ENCODE measurements at places on chromosomes 11 and 22. TPM values are rescaled to one million over a fixed set of nuclear protein-coding genes. Genes with fewer than 3 reads are reported as not detected.
A peak's percentile ranks its signal among the peaks of the same experiment; 100 is the strongest.

- H3K27me3 ChIP-seq = no peaks in the 10 kb centered on the region
- peaks cover 4% of the 10 kb centered on the region for H3K4me1 ChIP-seq
- H3K4me3 ChIP-seq = no peak overlapping the region
- no peak for DNase-seq
Observed at GRCh38 chr11:28913883-28914282, 805.7 kb downstream of the METTL15 start.

DNA sequence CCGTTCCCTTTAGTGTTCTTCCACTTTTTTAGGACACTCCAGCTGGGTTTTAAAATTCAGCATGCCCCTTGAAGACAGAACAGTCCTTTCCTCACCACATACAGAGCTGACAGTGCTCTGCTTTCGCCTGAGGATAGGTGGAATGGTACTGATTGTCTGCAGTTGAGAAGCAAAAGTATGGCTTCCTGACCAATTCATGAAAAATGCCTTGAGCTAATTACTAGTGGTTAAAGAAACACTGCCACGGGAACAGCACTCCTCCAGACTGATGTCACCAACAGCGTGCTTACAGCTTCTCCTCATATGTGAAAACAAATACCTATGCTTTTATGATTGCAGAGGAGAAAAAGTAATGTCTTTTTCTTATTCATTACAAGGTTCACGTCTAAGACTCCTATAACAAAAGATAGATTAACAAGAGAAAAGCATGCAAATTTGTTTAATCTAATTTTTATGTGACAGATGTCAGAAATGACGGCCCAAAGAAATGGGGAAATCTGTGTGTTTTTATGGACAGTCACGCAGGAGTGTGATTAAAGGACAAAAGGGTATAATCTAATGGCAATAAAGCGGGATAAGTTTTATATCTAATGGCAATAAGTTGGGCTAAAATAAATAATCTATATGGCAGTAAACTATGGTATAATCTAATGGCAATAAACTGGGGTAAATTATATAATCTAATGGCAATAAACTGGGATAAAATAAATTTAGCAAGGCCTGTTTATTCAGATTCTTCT lies 123.4 kb upstream of the ARHGAP42 start:
- no peaks in the 10 kb centered on the region for H3K27me3 ChIP-seq
- DNase-seq = no peak
- no peaks in the 10 kb centered on the region for H3K36me3 ChIP-seq
- H3K4me1 ChIP-seq = no peaks in the 10 kb centered on the region
- H3K27ac ChIP-seq = no peak overlapping the region

DNA sequence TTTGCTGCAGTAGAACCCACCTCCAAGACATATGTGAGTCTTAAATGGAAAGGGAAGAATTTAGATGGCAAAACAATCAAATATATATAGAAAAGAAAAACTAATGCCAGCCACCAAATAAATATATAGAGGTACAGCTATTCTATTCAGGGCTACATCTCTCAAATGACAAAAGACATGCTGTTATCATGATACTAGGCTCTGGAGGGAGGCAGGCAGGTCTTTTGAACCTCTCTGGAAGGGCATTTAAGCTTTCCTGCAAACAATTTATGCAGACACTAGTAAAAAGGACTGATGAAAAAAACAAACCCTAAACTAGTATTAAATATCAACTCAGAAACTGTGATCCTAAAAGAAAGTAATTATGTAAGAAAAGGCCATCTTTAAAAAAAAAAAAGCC lies 24.4 kb downstream of the UEVLD start:
- DNase-seq = no peak
- no peak overlapping the region for H3K27ac ChIP-seq
- H3K36me3 ChIP-seq = peaks cover 2% of the 10 kb centered on the region
- no peaks in the 10 kb centered on the region for H3K4me1 ChIP-seq
- H3K27me3 ChIP-seq = no peaks in the 10 kb centered on the region
- no peak overlapping the region for H3K4me3 ChIP-seq

DNA sequence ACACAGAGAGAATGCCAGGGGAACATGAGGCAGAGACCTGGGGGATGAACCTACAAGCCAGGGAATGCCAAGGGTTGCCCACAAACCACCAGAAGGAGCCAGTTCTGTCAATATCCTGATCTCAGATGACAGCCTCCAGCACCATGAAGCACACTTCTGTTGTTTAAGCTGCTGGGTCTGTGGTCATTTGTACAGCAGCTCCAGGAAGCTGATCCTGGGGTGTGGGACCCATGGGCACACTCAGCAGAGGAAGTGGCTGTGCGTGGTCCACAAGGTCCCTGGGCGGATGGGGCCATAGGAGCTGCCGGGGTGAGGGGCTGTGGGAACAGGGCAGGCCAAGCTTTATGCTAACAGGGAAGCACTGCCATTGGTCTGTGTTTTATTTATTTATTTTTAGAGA lies 12.1 kb downstream of the PPM1F start:
- H3K4me3 ChIP-seq = no peak overlapping the region
- no peaks in the 10 kb centered on the region for H3K27me3 ChIP-seq
- peaks cover 4% of the 10 kb centered on the region for H3K4me1 ChIP-seq
- no peak for DNase-seq

GRCh38 chr22:22935056-22935545 lies 47.5 kb downstream of the IGLL5 start:
- no peak overlapping the region for H3K27ac ChIP-seq
- peaks cover 7% of the 10 kb centered on the region for H3K27me3 ChIP-seq
- no peaks in the 10 kb centered on the region for H3K36me3 ChIP-seq
- DNase-seq = no peak
- H3K4me1 ChIP-seq = peaks cover 7% of the 10 kb centered on the region
- no peak overlapping the region for H3K4me3 ChIP-seq

DNA sequence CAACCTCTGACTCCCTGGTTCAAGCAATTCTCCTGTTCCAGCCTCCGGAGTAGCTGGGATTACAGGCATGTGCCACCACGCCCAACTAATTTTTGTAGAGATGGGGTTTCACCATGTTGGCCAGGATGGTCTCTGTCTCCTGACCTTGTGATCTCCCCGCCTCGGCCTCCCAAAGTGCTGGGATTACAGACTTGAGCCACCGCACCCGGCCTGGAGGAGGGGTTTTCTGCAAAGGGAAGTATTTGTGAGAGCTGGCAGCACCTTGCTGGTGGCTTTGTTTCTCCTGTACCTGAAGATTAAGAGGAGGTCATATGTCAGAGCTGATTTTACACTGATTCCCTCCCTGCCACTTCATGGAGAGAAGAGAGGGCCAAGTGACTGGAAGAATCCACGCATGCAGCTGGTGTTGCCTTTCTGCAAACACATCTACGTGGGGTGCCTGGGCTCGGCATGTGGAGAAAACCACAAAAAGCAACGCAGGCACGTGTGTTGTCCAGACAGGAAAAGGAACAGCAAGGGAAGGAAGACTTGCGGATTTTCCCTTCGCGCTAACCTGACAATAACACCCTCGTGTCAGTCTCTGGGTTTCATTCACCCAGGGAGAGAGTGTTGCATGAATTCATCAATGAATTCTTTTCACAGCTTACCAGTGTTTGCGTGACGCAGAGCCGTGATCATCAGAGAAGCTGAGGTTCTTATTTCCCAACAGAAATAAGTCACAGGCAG lies 61.9 kb downstream of the TSPAN18 start:
- H3K36me3 ChIP-seq = no peaks in the 10 kb centered on the region
- no peak overlapping the region for H3K27ac ChIP-seq
- H3K27me3 ChIP-seq = no peaks in the 10 kb centered on the region
- DNase-seq = no peak
- no peak overlapping the region for H3K4me3 ChIP-seq

- peaks cover 3% of the 10 kb centered on the region for H3K27me3 ChIP-seq
- peaks cover 30% of the 10 kb centered on the region for H3K4me1 ChIP-seq
- H3K36me3 ChIP-seq = peaks cover 2% of the 10 kb centered on the region
- peak overlapping the region; percentile 94 for H3K27ac ChIP-seq
Observed at GRCh38 chr11:125341676-125342075, 154.4 kb downstream of the FEZ1 start.

DNA sequence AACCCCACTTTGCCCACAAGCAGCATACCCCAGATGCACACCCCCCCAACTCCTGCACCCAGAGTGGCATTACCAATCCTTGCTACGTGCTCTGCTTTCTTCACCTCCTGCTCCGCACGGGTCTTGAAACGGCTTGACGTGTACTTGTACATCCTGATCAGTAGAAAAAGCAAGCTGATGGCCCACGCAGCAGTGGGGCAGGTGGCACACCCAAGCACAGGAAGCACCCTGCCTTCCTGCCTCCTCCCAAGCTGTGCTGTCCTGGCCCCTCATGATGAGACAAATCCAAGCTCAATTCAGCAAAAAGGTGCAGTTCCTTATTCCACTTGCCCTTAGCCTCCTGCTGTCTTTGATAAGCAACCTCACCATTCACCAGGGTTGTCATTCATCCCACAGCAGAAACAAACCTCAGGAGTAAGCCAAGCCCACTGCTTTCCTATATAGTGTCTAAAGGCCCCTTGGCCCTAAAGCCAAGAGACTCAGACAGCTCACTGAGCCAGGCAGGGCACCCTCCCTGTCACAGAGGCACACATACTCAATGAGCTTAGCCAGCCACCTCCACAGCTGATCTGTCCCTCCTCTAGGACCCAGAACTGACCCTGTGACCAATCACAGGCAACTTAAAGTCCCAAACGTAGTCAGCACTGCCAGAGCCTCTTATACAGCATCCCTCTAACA lies 27.8 kb downstream of the MORC2 start:
- no peaks in the 10 kb centered on the region for H3K4me1 ChIP-seq
- peaks cover 33% of the 10 kb centered on the region for H3K36me3 ChIP-seq
- H3K27me3 ChIP-seq = no peaks in the 10 kb centered on the region
- no peak for DNase-seq
- no peak overlapping the region for H3K4me3 ChIP-seq

GRCh38 chr11:74970852-74971395 lies 17.8 kb upstream of the NEU3 start:
- H3K27me3 ChIP-seq = no peaks in the 10 kb centered on the region
- H3K27ac ChIP-seq = no peak overlapping the region
- no peak overlapping the region for H3K4me3 ChIP-seq

DNA sequence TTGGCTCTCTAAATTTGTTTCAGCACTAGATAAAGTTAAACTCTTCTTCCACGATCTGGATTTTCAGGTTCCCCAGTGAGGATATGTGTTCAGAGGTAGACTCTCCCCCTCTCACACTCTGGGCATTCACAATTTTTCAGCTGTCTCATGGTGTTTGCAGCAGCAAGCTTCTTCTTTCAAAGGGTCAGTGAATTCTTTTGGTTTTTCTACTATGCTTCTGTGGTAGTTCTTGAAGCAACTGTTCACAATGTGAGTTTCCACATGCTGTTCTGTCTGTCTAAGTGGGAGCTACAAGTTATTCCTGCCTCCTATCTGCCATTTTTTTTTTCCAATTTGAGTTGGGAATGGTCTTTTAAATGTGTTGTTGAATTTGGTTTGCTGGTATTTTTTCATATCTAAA lies 25.4 kb downstream of the CNTF start:
- DNase-seq = no peak
- H3K27ac ChIP-seq = no peak overlapping the region
- H3K36me3 ChIP-seq = peaks cover 1% of the 10 kb centered on the region
- peaks cover 7% of the 10 kb centered on the region for H3K27me3 ChIP-seq
- H3K4me1 ChIP-seq = no peaks in the 10 kb centered on the region

GRCh38 chr11:134486704-134487103 lies 74.7 kb upstream of the B3GAT1 start:
- no peak overlapping the region for H3K4me3 ChIP-seq
- H3K36me3 ChIP-seq = no peaks in the 10 kb centered on the region

DNA sequence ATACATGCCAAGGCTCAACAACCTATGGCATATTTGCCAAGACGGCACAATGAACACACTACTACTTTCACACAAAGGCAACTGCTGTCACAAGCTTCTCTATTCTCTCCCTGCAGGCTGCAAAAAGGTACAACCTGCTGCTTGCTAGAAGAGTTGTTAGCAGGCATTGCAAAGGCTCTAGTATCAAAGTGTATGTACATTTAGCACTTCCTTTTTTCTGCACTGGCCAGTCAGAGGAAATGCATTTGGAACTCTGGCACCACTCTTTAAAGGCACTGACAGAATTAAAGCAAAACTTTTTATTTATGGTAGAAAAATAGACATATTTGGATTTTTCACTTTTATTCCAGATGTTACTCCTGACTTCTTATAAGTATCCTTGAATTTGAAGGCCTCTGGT lies 125.9 kb downstream of the CWF19L2 start:
- H3K4me3 ChIP-seq = no peak overlapping the region
- H3K4me1 ChIP-seq = peaks cover 5% of the 10 kb centered on the region
- no peak for DNase-seq
- H3K27me3 ChIP-seq = no peaks in the 10 kb centered on the region
- H3K36me3 ChIP-seq = peaks cover 4% of the 10 kb centered on the region

DNA sequence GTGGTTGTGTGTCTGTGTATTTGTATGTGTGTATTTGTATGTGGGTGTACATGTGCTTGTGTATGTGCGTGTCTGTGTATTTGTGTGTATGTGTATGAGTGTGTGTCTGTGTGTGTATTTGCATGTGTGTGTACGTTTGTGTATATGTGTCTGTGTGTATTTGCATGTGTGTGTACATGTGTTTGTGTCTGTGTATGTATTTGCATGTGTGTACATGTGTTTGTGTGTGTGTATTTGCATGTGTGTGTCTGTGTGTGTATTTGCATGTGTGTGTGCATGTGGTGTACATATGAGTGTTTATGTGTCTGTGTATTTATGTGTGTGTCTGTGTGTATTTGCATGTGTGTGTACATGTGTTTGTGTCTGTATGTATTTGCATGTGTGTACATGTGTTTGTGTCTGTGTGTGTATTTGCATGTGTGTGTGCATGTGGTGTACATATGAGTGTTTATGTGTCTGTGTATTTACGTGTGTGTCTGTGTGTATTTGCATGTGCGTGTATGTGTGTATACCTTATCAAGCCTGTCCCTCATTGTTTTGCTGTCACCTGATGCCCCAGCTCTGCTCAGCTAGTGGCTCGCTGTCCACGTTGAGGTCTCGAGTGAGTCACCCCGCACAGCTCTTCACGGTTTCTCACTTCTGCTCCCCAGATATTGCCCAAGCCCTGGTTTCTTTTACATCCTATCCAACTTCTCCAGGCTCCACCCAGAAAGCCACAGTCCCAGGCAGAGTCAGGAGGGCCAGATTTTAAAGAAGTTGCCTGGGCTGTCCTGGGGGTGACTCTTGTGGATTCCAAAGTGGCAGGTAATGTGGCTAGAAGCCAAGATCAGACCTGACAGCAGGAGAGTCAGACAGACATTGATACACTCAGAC lies 15.2 kb downstream of the MB start:
- no peak overlapping the region for H3K27ac ChIP-seq
- H3K27me3 ChIP-seq = no peaks in the 10 kb centered on the region
- no peaks in the 10 kb centered on the region for H3K36me3 ChIP-seq
- no peaks in the 10 kb centered on the region for H3K4me1 ChIP-seq
- H3K4me3 ChIP-seq = no peak overlapping the region
- no peak for DNase-seq

Gene SCUBE1
- 4.5 TPM for total RNA-seq

Gene DCHS1
- total RNA-seq = 54.7 TPM

Gene OTOG
- total RNA-seq = 0.78 TPM

Gene DENND6B
- 36.4 TPM for total RNA-seq

Gene ACTN3
- total RNA-seq = 0.44 TPM

Gene OR52I1
- not detected for total RNA-seq

Gene CCDC188
- 3.3 TPM for total RNA-seq

Gene NCAM1
- total RNA-seq = 27.3 TPM

Gene CASP12
- total RNA-seq = not detected

Gene LRRC10B
- total RNA-seq = 2.0 TPM
